Activated B cell treated with CpG ODN at 0.5 μM for 24 hours (primary cell): ENCODE measurements at places on chromosomes 4 and X. TPM values are rescaled to one million over a fixed set of nuclear protein-coding genes. Genes with fewer than 3 reads are reported as not detected.

Gene GNPDA2
- total RNA-seq: 17.5 and 17.6 TPM in 2 replicates

Gene CENPVL2
- not detected in 2 replicates for total RNA-seq

Gene PAGE2
- total RNA-seq: not detected in 2 replicates

Gene CYLC1
- total RNA-seq: not detected in 2 replicates

DNA sequence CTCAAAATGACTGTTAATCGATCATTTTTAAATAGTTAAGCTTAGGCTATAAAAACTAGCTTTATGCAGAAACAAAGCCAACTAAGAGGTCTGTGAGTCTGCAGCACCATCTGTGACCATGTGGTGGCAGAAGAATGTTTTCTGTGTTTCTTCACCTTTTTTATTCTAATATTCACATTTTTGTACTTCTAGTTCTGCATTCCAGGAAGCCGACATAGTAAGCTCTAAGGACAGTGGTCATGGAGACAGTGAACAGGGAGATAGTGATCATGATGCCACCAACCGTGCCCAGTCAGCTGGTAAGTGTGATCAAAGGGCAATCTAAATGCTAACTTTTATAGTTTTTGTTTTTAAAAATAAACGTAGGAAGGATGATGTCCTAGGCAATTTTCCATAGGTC is 5.6 kb downstream of the PCDH10 start:
- no peak for DNase-seq

Gene CLGN
- not detected in 2 replicates for total RNA-seq

DNA sequence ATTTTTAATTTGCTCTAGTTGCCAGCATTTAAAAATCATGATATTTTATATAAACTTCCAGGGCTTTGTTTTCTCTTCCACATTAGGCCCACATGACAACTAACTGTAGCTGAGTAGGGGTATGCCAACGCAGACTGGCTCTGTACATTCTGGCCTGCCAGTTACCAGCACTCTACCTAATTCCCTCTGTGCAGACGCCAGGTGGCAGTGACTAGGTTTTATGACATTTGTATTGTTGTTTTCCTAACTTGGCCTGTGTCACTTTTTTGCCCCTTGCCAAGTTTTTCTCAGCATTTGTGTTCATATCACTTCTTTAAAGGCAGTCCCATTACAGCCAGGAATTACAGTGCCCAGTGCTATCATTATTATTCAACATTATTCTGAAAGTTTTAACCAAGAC is 347.5 kb downstream of the NKX6-1 start:
- no peak for DNase-seq

DNA sequence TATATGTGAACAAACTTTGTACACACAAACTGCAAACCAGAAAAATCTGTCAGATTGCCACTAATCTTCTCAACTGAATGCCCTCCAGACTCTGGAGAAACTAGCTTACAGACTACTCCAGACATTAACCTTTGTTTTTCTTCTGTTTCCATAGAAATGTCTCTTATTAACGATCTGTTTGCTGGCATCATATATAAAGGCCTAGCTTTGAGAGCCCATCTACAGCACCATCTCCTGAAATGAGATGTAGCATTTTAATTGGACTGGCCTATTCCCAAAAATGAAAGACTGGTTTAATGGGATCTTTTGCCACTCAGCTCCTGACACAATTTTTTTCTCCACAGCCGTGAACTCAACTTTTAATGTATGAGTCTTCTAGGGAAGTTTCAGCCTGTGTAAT is 266.0 kb upstream of the IL1RAPL1 start:
- no peak for DNase-seq

GRCh38 chr4:33187035-33187434 is 2466.9 kb downstream of the PCDH7 start:
- no peak for DNase-seq

DNA sequence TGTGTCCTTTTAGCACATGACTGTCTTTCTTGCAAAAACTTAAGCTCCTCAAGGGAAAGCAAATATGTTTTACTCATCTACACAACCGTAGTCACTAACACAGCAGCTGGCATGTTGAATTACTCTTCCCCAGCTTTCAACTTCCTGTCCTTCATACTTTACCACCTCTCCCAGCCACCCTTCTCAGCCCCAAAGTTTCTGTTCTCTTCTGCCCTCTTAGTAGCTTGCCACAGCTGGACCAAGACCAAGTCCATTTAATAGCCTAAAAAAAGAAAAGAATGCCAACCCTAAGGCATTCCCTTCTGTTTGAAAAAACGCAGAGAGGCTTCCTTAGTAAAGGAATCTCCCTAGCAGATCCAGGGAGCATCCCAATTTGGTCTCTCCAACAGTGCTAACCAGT is 36.8 kb downstream of the SRPX2 start:
- no peak for DNase-seq

Gene ASMT
- total RNA-seq: 0.44 and 0.69 TPM in 2 replicates

DNA sequence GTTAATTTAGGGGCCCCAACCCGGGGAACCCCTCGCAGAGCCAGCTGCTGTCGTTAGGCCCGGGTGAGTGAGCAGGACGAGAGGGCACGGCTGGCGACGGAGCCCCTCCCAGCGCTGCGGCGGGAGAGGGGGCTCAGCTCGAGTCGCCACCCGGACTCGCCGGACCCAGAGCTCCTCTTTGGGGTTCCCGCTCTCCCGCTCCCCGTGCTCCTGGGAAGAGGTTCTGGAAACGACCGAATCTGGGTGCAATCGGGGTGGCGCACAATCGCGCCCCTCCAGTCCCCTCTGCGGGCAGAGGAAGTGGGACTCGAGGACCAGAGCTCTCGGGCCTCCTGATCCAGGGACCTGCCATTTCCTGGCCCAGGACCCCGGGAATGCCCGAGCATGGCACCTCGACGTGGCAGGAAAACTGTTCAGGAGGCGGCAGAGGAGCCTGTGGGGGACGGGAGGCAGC is 37.3 kb upstream of the ARAF start:
- no peak for DNase-seq

GRCh38 chr4:133424605-133425004 is 275.5 kb downstream of the PCDH10 start:
- DNase-seq: no peak

DNA sequence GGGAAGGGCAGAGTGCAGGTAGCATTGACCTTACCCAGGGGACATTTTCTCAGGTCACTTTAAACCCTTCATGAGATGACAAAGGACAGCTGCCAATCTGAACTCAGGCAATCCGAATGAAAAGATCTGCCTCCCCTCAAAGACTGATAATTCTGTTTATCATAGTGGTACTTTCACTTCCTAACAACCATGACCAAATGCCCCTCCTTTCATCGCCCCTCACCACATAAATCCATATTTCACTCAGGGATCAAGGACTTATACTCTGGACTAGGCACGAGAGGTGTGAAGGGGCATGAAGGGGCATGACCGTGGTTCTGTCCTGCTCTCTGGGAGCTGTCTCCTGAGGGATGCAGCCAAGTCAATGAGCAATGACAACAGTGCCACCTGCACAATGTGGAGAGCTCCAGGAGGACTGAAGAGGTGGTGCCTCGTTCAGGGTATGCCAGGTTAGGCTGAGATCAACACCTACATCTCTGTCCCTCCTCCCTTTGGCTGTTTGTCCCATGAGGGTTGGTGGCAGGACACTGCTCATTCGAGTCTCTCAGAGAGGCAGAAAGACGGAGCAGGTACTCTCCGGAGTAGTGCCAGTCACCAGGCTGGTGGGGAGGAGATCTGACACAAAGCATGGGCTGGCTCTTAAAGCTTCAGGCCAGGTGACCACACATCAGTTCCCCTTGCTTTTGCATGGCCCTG is 12.5 kb downstream of the HS3ST1 start:
- DNase-seq: no peak

DNA sequence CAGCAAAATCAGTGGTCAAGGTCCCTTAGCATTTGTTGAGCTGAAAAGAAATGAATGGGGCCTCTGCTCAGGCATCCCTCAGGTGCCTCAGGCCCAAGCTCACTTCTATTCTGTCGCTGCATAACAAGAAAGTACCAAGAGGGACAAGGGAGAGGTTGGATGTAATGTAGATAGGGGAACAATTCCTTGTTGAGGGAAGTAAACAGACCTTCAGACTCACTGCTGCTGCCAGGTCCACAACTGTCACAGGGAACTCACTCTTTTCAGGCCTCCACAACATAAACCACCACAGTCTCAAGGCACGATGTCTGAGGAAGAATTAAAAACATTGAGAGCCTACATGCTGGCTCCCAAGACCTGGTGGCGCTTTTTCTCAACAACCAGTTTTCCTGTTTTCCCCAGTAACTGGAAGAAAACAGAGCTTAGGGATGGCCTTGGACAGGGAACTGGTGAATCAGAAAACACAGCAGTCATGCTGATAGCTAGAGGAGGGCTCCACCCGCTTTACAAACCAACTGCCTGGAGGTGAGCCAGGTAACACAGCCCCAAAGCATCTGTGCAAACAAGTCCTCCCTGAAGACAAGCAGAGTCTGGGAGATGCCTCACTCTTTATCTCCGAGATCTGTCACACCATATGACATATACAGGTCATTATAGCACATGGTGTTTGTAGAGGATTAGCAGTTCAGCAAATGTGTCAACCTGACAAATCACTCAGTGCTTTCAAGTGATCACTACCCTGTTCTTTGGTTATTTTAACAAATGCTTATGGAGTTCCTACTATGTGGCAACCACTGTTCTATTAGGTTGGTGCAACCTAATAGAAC is 14.3 kb upstream of the AWAT1 start:
- DNase-seq: no peak
